ENCODE measurements at places on chromosomes 4 and X.

DNA sequence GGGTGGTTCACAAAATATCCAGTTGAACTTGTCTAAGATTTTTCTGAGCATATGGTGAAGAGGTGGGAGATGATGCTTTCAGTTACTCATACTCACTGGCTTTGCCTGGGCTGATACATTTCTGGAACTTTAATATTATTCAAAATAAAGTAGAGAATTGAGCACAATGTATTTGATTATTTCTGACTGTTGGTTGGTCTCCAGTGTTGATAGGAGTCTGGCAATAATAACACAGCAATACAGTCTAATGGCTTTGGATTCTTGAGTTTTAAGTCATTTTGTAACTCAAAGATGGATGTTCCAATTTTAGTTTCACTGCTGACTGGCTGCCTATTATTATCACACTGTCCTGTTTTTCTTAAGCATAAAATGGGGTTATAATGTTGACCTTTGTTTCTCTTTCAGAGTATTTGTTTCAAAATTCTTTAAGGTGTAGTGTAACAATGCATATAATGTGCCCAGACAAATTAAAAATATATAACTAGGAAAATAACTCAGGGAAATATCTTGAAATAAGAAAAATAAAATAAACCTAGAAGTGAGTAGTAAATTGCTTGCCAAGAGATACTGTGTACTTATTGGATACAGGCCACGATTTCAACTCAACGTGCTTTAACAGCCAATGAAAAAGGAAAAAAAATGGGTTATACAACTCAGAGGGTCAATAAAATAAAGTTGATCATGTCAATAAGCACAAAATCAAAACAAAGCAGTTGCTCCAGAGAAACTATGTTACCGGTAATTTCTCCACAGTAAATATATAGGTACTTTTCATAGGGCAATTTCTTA lies 99.0 kb downstream of the ARSJ start:
- DNase-seq, result no peak

DNA sequence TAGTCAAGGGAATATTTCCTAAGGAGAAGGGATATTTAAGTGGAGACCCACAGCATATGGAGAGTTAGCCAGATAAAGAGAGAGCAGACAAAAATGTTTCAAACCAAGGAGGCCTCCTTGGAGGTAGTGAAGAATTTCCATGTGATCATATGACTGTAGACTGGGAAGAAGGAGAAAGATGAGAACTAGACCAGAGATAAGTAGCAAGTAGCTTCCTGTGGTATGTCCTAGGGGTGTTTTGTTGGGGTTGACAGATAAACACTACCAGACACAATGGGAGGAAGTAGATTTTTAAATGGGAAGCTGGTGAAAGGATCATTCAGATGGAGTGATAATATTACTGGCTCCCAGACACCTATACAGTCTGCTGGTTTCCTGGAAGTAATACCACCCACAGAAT lies 13.6 kb downstream of the SYAP1 start:
- no peak for DNase-seq

GRCh38 chr4:81498551-81499099 lies 26.9 kb upstream of the RASGEF1B start:
- no peak for DNase-seq

DNA sequence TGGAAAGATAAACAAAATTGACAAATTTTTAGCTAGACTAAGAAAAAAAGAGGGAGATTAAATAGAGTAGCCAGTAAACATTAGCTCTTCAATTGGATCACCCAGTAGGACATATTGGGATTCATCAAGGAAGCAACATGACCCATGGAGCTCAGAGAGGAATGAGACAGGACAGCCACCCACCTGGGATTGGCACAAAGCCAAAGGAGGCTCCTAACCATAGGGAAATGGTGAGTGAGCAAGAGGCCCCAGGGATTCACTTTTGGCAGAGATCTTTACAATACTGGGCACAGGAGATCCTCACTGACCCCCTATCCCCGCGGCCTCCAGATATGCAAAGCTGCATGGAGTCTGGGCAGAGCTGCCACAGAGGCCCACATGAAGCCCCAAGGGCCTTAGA lies 34.8 kb upstream of the CXCL6 start:
- no peak for DNase-seq

DNA sequence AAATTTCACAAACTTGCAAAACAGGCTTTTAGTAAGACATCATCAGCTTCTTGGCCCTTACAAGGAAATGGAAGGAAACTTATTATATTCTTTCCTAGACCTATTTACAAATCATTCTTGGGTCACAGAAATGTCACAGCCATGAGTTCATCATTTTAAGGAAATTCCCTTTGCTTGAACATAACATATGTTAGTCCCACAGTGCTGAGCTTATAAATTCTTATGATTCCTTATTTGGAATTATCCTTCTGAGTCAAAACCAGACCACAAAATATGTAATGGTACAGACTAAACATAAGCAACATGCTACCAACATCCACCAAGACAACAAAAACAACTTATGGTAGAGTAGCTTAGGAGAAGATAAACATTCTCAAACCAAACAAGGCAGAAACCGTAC lies 236.9 kb upstream of the CTSO start:
- DNase-seq, result no peak

DNA sequence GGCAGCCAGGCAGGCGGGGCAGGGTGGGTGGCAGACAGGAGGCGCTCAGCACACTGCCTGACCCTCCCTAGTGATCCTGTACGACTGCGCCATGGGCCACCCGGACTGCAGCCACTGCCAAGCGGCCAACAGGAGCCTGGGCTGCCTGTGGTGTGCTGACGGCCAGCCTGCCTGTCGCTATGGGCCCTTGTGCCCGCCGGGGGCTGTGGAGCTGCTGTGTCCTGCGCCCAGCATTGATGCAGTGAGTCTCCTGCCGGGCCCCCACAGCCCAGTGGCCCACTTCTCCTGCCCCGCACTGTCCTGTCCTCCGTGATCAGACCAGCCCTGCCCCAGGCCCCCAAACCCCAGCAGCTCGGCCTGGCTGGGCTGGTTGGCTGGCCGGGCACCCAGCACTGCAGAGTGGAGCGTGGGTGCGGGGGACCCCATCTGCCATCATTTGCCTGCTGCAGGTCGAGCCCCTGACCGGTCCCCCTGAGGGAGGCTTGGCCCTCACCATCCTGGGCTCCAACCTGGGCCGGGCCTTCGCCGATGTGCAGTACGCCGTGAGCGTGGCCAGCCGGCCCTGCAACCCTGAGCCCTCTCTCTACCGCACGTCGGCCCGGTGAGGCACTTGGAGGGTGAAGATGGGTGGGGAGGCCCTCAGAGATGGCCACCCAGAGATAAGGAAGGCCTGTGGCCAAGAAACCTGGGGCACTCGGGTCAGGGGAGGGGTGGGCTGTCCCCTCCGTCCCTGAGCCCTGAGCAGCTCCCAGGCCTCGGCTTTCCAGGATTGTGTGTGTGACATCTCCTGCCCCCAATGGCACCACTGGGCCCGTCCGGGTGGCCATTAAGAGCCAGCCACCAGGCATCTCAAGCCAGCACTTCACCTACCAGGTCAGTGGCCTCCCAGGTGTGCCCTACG lies 7.6 kb downstream of the PLXNB3 start:
- no peak for DNase-seq

GRCh38 chrX:337331-337831 lies 18.8 kb upstream of the GTPBP6 start:
- no peak for DNase-seq

- DNase-seq, result no peak
Measured at GRCh38 chr4:100790836-100791615, 273.2 kb upstream of the EMCN start.

DNA sequence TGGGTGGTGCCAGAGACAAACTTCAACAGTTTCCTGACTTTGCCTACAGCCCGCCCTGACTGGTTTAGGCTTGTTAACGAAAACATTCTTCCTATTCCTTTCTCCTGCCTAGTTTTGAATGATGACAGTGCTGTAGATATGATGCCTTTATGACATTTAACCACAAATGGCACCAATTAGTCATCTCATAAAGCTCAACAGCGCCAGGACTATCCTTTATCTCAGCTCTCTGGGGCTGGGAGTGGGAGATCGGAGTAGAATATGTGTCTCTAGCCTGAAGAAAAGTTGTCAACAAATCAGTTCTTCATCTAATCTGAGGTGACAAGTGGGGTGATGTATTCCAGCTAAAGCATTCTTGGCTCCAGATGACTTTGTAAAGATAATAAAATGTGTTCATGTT lies 64.6 kb upstream of the SH3RF1 start:
- no peak for DNase-seq

GRCh38 chr4:129583868-129584267 lies 487.9 kb downstream of the C4orf33 start:
- DNase-seq, result no peak

- DNase-seq, result no peak
Measured at GRCh38 chr4:11769434-11769833, 340.7 kb upstream of the HS3ST1 start.

GRCh38 chrX:54182194-54182863 lies 725 bp downstream of the FAM120C start:
- no peak for DNase-seq

GRCh38 chrX:14616836-14617235 lies 87.5 kb downstream of the GLRA2 start:
- DNase-seq, result no peak

- no peak for DNase-seq
Measured at GRCh38 chr4:2800691-2801596, 8.1 kb downstream of the SH3BP2 start.

GRCh38 chr4:109589605-109590004 lies 29.6 kb downstream of the MCUB start:
- DNase-seq, result no peak

DNA sequence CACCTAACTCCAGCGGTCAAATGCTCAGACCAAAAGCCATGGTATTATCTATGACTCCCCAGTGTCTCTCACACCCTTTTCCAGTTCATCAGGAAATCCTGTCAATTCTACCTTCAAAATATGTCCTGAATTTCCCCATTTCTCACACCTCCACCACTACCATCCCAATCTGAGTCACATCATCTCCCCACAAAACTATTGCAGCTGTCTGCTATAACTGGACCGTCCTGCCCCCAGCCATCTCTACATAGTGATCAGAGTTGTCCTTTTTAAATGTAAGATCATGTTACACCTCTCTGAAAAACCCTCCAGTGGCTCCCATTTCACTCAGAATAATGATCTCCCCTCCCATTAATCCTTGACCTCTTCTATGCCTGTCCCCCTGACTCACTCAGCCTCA lies 6.8 kb upstream of the ODAPH start:
- DNase-seq, result no peak

- DNase-seq, result no peak
Measured at GRCh38 chrX:22357621-22358020, 84.9 kb downstream of the CBLL2 start.

DNA sequence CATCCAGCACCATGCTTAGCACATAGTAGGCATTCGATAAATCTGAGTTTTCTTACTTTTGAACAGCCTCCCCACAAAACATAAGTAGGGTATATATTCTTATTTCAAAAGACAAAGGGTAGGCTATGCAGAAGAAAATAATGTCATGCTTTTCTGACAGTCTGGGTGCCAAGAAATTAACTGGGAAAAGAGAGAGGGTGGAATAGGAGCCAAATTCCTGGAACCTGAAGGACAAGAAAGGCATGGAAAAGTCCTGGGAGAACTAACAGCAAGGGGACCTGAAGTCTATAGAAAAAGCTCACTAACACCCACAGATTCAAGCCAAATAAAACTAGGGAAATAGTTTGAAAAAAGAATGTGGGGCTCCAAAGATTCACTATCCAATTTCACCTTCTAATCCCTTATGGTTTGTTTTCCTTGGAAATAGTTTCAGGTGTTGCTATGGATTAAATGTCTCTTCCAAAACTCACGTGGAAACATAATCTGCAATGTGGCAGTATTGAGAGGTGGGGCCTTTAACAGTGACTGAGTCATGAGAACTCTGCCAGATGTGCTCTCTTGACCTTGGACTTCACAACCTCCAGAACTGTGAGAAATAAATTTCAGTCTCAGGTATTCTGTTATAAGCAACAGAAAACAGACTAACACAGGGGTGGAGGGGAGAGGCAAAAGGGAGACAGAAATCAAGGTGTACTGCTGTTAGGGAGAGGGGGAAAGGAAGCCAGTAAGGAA lies 173.3 kb upstream of the ARHGEF9 start:
- DNase-seq, result no peak

GRCh38 chr4:163673848-163674697 lies 179.6 kb downstream of the TMA16 start:
- DNase-seq, result no peak

DNA sequence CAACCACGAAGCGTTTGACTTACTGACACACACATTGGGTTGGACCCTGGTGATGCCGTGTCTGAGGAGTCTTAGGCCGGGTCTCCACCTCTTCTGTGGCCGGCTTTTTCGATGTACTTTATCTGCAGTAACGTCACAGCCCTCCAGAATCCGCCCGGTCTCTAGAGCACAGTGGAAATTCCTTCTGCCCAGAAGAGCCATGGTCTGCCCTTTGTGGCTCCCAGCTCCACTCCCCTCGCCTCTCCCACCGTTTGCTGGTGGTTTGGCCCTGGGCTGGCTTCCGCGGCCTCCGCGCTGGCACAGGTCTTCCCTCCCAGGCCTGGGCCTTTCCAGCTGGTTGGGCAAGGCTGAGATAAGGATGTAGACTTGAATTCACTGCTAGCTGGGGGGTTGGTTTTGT lies 4.3 kb downstream of the MAEA start:
- DNase-seq, result no peak

DNA sequence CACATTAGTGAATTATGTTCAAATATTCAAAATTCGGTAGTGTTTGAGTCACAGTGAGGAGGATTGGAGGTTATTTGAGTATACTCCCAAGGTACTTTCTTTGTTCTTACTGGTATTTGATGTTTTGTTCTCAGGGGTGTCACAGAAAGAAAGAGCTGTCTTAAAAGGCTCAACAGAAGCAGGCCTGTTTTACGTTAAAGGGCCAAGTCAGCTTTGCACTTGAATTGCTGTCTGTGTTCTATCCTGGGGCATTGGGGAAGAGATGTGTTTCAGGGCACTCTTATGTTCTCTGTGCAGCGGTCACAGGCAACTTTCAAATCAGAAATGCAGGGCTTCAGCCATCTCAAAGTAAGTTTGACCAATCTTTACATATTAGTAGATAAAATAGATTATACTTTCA lies 1113.1 kb upstream of the LCORL start:
- DNase-seq, result no peak

DNA sequence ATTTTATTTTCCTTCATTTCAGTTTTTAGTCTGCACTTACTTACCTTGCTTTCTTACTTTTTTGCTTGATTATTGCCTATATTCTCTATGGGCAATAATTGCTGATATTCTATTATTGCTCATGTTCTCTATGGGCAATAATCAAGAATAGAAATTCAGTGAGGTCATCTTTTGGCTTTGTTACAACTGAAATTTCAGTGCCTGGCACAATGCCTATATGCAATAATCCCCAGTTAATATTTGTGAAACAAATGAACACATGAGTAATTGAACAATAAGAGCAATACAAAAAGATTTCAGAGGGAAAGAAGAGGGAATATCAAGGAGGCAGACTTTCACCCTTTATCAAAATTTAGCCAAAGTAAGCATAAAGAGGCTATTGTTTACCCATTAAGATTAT lies 48.6 kb upstream of the ARSJ start:
- DNase-seq, result no peak

DNA sequence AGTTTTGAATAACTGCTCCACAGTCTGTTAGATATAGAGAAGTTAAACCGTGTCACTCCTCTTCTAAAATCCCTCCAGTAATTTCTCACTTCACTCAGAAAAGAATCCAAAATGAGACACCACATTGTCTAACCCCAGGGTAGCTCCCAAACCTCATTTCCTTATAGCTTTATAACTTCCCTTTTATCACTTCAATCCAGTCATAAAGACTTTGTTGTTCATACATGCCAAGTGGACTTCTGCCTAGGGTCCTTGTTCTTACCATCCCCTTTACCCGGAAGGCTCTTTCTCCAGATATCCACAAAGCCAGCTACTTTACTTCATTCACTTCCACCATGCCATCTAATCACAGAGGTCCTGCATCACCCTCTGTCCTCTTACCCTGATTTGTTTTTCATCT lies 156.2 kb downstream of the GABRB1 start:
- DNase-seq, result no peak

GRCh38 chrX:136656361-136656964 lies 8.5 kb downstream of the CD40LG start:
- DNase-seq, result no peak

All from HFF-Myc (cell line).